ENCODE measurements at places on chromosomes 5 and 9.

DNA sequence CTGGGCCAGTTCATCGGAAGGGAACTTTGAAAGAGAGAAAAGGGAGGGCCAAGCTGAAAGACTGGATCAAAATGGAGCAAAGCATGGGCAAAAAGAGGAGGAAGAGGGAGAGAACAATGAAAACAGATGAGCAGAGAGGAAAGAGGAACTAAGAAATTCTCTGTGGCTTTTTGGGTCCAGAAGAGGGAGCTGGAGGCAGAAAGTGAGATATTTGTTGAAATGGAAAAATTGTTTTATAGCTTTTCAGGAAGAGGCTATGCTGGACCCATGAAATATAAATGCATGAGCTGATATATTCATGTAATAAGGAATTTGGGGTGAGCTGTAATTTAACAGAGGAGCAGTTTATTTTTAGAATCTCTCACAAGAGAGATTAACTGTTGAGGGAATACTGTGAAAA lies 457.3 kb downstream of the DMAC1 start:
- DNase-seq = no peak

GRCh38 chr9:99796231-99796630 lies 25.5 kb upstream of the NR4A3 start:
- DNase-seq = no peak

DNA sequence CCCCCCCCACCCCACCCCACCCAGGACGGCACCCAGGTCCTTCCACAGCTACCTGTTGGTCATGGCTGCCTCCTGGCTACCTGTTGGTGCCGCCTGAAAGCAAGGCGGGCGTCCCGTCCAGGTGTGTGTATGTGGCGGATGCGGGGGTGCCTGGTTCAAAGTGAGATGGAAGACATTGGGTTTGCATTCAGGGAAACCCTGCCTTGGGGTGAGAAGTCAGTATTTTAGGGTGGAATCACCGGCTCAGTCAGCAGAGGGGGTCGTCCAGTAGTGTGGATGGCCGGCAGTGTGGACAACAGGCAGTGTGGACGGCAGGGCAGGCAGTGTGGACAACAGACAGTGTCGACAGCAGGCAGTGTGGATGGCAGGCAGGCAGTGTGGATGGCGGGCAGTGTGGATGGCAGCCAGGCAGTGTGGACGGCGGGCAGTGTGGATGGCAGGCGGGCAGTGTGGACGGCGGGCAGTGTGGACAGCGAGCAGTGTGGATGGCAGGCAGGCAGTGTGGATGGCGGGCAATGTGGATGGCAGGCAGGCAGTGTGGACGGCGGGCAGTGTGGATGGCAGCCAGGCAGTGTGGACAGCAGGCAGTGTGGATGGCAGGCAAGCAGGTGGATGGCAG lies 28.0 kb downstream of the NKD2 start:
- DNase-seq = no peak

DNA sequence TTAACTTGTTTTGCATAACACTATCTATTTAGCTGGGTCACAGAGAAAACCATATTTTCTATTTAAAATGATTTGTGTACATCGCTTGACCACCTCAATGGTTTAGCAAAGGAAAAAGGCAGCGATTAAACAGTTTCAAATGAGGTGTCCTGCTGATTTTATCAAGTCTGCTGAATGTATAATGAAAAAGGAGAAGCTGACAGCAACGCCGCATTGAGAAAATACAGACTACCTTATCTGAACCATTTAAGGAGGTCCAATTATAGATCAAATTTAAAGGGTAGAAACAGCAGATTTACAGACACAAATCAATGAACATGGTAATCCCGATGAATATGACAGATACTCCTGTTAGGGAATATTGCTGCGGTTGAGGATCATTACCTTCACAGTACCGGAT lies 29.6 kb downstream of the PSMB7 start:
- no peak for DNase-seq

DNA sequence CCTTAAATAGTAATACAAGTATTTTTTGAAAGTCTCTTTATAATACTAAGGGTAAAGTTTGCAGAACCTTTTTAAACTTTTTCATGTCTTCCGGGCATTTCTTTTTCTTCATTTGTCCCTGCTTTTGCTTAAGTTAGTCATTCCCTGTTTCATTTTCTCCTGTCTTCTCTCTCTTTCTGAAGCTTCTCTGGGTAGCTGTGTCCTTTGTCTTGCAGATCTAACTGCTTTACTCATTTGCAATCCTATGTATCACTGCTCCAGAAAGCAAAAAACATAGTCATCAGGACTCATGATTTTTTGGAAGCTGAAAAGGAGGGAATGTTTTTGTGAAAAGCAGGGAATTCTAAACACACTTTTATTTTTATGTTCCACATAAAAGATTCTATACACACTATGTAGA lies 301.7 kb downstream of the MRPS30 start:
- DNase-seq = no peak

GRCh38 chr9:73170185-73170957 lies 18.7 kb downstream of the ANXA1 start:
- no peak for DNase-seq

GRCh38 chr5:159047086-159047485 lies 52.6 kb downstream of the EBF1 start:
- DNase-seq = no peak

- no peak for DNase-seq
These were observed 10.5 kb downstream of the CSF1R start for GRCh38 chr5:150075806-150076205.

DNA sequence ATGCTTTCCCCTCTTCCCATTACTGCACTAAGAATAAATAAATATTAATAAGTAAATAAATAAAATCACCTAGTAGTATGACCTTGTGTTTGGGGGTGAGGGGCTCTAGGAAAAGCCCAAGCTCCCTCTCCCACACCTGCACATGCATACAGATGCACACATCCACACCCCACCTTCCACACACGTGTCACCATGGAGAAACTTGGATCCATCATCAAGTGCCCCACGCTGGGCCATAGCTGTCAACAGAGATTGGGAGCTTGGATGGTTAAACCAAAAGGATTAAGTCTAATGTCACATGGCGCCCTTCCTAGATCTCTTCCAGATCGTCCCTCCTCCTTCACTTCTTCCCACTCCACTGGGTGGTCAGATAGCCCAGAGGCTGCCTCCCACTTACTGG lies 37.0 kb downstream of the TMEM215 start:
- no peak for DNase-seq

GRCh38 chr5:42927730-42928129 lies 112.4 kb downstream of the ANXA2R start:
- DNase-seq = no peak

GRCh38 chr9:10690546-10690945 lies 77.7 kb upstream of the PTPRD start:
- no peak for DNase-seq
